ENCODE measurements at places on chromosomes 3 and 15.

- DNase-seq: no peak
These were observed 33.0 kb downstream of the HSPBAP1 start for GRCh38 chr3:122760453-122761271.

- DNase-seq: peak; percentile 61
These were observed 6.4 kb upstream of the ANKDD1A start for GRCh38 chr15:64905119-64905831.

- no peak for DNase-seq
These were observed 14.1 kb downstream of the ARL13B start for GRCh38 chr3:93994056-93994455.

GRCh38 chr15:70505411-70505919 lies 257.9 kb downstream of the UACA start:
- no peak for DNase-seq

DNA sequence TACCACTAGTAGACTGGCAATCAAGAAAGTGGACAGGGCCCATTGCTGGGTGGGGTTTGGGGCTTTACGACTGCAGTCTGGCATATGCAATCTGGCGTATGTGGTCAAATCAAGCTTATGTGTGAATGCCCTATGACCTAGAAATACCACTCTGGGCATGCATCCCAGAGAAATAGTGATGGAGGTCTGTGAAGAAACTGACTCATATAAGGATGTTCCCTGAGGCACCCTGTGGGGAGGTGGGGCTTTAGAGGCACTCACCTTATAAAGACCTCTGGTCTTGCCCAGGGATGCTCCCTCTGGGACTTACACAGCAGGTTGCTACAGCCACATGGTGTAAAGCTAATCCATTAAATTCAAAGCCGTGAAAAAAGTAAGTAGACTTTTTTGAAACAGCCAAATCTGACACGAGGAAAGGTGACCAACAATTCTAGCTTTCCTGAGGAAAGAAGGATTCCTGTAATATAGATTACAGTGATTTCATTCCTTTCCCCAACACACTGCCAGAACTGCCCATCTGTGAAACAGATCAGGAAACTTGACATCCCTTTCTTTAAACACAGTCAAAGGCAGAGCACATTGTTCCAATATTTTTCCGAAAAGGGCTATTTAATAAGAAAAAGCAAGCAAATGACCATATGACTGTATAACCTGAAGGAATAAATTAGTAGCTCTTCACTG lies 13.6 kb downstream of the RARRES1 start:
- no peak for DNase-seq

DNA sequence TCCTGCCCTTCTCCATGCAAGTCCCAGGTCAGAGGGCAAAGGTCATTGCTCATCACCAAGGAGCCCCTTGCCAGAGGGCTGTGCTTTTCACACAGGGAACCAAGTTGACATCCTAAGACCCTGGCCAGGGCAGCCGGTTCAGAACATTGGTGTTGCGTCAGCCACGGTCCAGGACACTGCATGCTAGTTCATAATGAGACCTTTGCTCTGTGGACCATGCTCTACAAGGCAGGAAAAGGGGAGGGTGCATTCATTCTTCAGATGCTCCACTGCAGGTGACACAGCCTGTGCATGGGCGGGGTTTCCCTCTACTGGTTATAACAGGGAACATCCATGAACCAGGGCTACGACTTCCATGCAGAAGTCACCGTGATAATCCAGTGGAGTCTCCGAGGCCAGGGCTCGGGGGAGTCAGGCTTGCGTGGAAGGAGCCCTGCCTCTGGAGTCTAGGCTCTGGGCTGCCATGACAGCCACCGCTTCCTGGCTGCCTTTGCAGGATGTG lies 81.6 kb downstream of the OCA2 start:
- no peak for DNase-seq

DNA sequence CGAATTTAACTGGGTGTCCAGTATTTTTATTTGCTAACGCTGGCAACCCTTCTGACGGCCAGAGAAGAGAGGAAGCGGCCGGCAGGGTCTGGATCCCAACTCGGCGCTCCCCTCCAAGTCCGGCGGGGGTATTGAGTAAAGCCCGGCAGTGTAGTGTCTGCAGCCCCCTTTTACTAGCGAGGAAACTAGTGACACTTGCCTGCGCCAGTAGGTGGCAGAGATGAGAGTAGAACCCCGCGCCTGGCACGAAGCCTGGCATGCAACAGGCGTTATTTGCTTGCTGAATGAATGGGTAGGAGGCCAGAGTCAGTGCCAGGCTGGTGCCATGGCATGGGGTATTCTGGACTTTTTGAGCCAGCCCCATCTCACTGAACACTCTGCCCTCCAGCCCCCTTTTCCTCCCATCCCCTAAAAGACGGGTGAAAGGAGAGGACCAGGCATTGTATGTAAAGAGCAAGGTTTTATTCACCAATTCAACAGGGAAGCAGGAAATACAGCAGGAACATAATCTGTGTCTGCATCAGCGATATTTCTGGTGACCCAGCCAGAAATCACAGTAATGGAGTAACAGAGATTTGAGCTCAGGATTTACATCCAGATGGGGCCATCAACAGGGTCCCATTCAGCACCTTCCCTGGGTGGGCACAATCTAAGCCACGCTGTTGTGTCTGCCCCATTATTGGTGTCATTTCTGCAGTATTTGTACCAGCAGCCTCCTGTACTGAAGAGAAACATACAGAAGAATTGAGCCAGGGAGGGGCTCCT lies 788 bp upstream of the WDR73 start:
- DNase-seq: peak; percentile 67

GRCh38 chr15:56098195-56098863 lies 104.9 kb upstream of the NEDD4 start:
- DNase-seq: no peak

GRCh38 chr3:130904491-130904890 lies 10.6 kb downstream of the ATP2C1 start:
- no peak for DNase-seq

DNA sequence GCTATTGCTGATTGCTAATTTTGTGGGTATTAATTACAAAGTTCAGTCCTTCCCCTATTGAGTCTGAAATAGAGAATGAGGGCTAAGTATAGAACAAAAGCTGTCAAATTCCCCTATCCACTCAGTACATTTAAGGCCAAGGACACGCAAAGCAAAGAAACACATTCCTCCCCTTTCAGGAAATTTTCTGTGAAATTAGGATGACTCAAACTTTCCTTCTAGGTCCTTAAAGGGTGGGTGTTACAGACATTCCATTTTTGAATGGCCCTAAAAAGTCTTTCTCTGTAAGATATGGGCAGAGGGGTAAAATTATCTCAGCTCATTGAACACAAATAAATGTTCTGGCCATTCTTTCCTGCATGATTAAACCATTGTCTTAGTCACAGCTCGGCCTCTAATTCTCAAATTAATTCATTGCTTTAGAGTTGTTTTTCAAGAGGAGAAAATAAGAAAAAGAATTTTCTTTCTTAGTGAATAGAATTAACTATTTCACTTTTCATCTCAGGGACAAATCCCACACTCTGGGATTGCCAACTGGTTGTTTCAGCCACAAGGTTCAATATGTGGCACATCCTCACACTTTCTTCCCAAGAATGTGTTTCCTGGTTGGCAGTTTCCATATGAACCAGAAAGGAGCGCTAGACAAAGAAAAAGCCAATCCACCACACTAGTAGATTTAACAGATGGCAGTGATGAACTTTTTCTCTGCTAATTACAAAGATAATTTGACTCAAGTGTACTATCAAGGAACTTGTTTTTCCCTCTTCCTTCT lies 424.1 kb downstream of the ZNF385D start:
- DNase-seq: no peak

DNA sequence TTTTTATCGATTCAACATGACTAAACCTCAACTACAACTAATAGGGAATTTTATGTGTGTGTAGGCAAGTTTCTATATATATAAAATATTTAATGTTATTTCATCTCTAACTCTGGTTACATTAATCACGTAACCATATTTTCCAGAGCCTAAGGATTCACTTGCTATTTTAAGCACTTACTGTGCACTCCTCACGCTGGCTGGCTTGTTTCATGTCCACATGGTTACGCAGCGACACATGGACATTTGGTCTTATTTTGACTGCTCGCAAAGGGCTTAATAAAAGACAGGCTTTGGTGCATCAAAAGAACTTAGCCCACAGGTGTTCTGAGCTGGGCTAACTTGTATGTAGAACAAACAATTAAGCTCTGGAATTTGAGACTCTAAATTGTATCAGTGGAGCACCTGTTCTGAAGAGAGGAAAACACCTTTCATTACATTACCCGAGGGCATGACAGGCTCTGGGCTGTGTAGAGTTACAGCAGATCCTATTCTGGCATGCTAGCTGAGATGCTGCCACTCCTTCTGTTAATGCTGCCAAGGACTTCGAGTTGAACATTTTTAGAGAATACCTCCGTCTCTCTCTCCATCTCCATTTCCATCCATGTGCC lies 130.0 kb upstream of the NR2F2 start:
- DNase-seq: no peak

DNA sequence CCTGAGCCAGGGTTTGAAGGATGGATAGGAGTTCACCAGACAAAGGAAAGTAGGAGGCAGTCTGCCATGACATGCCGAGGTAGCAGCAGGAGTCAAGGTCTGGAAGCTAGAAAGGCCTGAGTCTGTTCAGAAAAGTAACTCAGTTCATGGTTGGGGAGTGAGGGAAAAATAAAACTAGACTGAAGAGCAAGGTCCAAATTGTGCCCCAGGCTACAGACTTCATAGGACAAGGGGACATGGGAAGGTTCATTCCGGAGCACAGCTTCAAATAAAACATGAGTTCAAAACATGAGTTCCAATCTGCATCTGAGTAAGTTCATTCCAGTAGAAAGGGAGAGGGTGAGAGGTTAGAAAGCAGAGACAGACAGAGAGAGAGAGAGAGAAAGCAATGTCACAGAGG lies 39.7 kb downstream of the BFSP2 start:
- DNase-seq: no peak

- peak; percentile 31 for DNase-seq
These were observed 52.1 kb downstream of the ITGB5 start for GRCh38 chr3:124834723-124835718.

DNA sequence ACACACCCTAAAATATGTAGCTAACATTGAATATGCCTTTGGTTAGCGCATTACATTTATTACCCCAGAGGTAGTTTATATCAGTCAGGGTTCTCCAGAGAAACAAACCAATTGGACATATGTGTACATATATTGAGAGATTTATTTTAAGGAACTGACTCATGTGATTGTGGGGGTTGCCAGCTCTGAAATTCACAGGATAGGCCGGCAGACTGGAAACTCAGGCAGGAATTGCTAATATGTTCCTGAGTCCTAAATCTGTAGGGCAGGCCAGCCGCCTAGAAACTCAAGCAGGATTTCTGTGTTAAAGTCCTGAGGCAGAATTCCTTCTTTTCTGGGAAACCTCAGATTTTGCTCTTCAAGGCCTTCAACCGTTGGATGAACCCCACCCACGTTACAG lies 189.7 kb downstream of the CDIN1 start:
- no peak for DNase-seq

DNA sequence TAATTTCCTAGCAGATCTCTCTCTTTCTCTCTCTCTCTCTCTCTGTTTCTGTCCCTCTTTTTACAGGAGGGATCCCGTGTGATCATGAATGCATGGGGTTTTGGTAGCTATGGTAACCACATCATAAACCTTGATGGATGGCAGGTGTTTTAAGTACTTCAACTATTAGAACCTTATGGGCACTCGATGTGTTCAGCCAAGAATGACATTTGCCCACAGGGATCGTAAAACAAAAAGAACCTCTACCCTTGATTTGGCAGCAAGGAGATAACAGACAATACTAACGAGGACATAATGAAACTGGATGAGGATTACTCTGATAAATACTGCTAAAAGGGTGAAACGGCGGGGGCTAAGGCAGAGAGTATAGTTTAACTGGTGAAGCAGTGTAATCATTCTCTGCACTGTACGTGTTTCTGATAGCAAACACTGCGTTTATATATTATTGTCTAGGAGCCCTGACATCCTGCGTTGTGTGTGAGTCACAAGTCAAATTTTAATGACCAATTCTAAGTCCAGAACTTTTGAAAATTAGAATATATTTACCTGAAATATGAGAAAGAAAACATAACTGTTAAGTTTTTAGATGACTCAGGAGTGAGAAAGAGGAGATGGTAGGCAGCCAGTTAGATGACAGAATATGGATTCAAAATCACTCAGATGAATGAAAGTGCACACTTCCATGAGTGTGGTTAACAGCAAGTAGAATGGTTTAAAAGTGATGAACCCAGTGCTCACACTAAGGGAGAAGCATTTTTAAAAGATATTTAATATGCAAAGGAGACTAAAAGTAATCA lies 80.3 kb downstream of the OTOL1 start:
- DNase-seq: no peak

DNA sequence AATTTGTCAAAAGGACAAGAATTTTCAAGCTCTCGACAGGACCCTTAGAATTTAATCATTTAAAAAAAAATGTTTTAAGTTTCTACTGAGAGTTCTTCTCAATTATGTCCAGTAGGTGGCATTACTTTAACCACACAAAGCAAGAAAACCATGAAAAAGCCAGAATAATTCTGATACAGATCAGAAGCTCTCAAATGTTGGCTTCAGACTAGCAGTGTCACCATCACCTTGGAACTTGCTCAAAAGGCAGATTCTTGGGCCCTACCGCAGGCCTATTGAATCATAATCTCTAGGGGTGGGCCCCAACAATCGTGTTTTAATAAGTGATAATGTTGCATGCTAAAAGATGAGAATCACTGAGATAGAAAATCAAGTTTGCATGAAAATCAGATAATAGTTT lies 99.5 kb upstream of the KCNMB2 start:
- DNase-seq: no peak

- no peak for DNase-seq
These were observed 25.6 kb upstream of the ALDH1L1 start for GRCh38 chr3:126205717-126206655.

DNA sequence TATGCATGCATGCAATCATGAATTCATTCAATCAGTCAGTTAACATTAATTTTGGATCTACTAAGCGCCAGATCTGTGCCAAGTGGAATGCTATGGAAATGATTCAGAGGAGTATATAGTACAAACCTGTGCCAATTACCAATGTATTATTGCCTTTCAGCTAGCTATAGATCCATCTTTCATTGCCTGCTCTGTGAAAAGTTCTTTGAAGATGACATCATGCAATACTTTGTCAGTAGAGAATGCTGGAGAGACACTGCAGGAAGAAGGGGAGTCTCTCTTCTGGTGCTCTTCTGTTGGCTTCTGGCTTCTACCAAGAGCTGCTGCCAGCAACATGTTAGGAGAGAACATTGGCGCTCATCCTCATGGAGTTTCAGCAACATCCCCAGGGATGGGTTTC lies 81.0 kb upstream of the LMCD1 start:
- no peak for DNase-seq
